ENCODE measurements at places on chromosomes 11 and 22.

DNA sequence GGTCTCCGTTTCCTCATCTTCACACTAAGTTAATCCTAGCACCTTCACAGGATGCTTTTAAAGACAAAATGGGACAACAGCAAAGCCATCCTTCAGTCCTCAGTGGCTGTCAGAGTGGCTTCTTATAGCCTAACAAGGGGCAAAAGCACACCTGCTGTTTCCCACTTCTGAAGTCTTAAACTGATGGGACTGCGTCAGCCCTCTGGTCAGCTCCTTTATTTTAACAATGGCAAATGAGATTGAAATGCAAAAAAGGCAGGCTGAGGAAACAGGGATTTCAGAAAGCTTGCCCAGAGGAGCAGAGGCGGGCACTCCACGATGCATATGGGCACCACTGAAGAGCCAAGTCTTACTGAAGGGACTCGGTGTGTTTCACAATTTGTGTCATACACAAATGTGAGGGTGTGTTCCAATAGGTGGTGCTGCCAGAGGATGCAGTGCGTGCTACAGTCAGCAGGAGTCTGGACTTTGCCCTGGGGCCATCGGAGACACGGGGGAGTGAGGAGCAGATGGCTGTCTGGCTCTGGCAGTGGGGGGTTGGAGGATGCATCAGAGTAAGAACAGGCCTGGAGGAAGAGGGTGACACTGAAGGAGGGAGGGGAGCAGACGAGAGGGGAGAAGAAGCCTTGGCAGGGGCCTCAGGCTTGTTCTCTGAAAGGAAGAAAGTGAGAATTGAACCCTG is 47.3 kb downstream of the TENM4 start:
- no peak for DNase-seq

DNA sequence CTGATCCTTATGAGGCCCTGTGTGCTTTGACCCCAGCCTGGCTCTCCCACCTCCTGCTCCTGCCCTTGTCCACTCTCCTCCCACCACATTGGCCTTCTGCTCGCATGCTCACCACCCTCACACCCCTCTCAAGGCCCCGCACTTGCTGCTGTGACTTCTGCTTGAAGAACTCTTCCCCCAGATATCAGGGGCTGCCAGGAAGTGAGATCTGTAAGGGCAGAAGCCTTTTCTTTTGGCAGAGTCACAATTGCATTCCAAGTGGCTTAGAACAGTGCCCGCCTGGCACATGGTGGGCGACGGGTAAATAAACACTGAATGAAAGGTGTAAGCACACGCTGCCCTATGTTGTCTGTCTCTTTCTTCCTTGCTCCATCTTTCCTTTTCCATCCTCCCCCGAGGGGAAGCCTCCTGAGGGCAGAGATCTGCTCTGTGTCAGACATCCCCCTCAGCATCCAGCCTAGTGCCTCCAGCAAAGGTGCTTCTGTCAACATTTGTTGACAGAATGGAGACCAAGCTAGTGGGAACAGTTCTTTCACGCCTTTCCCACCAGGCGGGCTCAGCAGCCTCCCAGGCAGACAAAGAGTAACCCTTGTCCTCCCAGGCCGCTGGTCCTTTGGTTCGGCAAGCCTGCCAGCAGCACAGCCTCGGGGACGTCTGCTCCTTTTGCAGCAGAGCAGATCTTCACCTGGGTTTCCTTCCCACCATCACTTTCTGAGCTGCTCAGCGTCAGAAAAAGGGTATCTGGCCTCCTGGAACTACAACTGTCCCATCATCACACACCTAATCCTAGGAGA is 10.0 kb upstream of the PEX26 start:
- no peak for DNase-seq

GRCh38 chr11:71188073-71188472 is 64.3 kb downstream of the SHANK2 start:
- no peak for DNase-seq

DNA sequence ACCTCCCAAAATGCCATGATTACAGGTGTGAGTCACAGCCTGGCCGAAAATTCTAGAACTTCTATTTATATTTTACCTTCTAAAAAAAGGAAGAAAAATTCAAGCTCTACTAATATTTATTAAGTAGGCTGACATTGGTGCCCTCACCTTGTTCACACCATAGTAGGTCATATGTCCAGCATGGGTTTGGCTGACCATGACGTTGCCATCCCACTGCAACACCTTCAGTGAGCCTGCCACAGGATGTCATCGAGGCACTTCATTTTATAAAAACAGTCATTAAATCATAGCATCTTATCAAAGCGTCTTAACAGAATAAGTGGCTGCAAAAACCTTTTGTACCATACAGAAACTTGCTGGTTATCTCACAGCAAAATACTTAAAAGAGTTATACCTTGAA is 58.3 kb downstream of the LRRC32 start:
- DNase-seq, result no peak

DNA sequence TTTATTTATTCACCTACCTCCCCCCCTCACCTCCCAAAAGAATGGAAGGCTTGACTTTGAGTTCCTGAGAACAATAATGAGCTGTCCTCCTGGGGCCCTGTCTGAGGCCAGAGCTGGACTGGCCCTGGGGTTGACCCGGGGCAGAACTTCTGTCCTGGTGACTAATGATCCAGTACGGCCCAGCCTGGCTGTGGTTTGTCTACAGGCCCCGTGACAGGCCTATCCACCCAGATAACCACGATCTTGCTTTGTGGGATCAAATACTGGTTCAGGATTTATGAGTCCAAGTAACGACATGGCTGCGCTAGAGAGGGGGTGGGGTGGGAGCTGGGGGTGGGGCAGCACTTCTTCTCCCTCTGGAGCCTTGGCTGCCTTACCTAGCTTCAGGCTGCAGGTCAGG is 81.5 kb downstream of the WT1 start:
- DNase-seq, result no peak

DNA sequence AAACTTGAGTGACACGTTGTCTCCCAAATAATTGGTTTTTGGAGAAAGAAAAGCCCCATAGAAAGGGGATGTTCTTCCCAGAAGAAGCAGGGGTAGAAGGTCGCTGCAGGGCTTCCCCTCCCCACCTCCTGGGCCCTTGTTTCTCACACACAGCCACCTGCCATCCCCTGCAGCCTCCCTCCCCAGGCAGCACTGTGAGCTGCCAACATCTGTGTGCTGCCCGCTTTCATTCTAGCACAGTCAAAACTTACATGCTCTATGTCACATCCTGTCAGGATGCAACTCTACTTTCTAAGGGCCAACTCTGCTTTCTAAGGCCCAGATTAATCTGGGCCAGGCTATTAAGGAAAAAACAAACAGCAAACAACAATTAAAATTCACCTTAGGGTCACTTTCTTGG is 309.4 kb upstream of the ZC3H12C start:
- DNase-seq, result no peak

DNA sequence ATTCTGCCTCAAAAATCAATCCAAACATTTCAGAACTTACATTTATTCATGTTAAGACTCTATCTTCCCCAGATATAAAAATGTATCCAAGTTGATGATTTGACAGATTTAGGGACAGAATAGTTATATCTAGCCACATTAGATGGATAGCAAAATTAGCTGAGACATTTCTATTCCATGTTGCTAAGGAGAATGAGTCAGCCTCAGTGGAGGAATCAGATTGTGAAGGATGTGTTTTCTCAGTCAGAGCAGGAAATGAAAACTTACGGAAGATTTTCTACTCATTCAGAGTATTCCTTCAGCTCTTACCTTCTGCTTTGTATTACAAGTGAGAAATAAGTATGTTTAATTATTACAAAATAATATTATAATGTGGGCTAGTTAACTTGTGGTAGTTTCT is 556.3 kb upstream of the ANO3 start:
- DNase-seq, result no peak

DNA sequence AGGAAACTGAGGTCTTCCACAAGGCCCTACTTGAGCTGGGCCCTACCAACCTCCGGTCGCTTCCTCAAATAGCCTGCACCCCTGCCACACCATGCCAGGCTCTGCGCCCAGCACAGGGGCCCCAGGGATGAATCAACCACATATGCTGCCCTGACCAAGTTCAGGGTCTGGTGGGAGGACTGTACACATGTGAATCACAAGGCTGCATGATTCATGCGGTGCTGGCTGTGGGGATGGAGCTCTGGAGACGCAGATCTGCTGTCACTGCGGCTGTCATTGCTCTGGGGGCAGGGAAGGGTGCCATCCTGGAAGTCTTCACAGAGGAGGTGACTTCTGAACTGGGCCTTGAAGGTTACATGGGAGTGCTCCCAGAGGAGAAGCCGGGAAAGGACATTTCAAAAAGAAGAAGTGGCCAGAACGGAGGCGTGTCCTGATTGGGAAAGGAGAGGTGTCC is 21.5 kb downstream of the CYTH4 start:
- DNase-seq, result no peak

DNA sequence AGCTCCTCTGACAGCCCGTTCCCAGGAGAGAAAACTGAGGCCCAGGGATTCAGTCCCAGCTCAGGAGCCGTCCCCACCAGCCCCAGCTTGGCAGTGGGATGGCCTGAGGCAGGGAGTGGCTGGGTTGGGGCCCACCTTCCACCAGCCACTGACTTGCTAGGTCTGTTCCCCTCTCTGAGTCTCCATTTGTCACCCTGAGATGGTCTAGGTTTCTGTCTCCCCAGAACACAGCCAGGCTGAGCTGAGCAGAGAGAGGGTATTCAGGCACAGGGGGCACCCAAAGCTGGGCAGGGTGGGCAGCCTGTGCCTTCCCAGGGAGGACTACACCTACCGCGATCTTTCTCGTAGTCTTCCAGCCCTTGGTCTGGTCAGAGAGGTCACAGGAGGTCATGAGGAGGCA is 95.7 kb downstream of the PDE2A start:
- no peak for DNase-seq

GRCh38 chr11:120065176-120065575 is 72.7 kb downstream of the TRIM29 start:
- no peak for DNase-seq

DNA sequence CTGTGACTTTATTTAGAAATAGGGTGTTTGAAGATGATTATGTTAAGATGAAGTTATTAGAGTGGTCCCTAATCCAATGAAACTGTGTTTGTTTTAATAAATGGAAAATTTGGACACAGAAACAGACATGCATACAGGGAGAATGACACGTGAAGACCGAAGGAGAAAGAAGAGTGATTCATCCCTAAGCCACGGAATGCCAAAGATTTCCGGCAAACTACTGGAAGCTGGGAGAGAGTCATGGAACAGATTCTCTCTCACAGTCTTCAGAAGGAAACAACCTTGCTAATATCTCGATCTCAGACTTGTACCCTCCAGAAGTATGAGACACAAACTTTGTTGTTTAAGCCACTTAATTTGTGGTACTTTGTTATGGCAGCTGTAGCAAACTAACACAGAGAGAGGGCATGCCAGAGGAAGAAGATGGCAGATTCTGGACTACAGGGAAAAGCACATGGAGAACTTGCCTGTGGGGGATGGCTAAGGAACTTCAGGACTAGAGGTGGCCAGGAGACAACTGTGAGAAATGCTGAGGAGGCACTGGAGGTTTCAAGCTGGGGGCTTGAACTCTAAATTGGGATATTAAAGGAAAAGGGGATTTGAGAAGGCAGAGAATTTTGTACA is 733.5 kb upstream of the CCDC90B start:
- DNase-seq, result no peak

GRCh38 chr11:100647861-100648260 is 39.2 kb upstream of the ARHGAP42 start:
- no peak for DNase-seq

DNA sequence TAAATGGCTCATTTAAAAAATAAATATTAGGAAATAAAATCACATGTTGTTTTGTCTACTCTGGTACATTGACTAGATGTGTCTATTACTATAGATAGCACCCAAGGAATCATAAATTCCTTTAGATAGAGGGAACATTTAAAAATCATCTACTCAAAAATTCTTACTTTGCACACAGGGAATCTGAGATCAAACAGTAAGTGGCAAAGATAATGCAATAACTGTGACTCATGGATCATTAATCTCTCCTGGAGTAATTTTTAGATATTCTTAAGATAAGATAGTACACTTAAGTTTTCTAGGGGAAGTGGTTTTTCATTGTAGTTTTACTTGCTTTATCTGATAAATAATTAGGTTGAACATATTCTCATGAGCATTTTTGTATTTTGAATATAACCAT is 468.9 kb downstream of the LUZP2 start:
- no peak for DNase-seq

GRCh38 chr22:37219533-37219932 is 7.3 kb upstream of the SSTR3 start:
- no peak for DNase-seq

GRCh38 chr11:123408619-123409455 is 21.2 kb upstream of the GRAMD1B start:
- no peak for DNase-seq

GRCh38 chr11:133927690-133928627 is 28.8 kb downstream of the IGSF9B start:
- peak; percentile 38 for DNase-seq

GRCh38 chr11:10285148-10285802 is 8.7 kb downstream of the SBF2 start:
- DNase-seq, result no peak

GRCh38 chr11:1839924-1840779 is 1.4 kb downstream of the TNNI2 start:
- no peak for DNase-seq

DNA sequence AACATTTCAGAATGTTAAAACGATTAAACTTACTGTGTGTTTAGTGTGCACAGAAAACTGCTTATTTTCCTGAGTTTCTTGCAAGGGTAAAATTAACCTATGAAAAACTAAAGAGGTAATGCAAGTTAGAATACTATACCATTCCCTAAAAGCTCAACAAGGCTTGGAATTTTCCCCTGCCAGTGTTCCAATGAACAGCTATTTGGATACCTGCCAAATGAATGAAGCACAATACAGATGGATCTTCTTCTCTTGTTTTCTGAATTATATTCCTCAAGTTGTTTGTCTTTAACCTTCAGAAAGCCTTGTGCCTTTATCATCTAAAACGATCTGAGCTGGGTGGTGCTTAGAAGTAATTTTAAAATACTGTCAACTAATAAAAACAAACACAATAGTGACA is 204.5 kb downstream of the LRRC4C start:
- no peak for DNase-seq

- no peak for DNase-seq
Observed at GRCh38 chr22:23072911-23073491, 2.7 kb downstream of the GNAZ start.

GRCh38 chr11:76796511-76797198 is 13.5 kb downstream of the TSKU start:
- DNase-seq, result no peak

- DNase-seq, result no peak
Observed at GRCh38 chr22:21807544-21808529, 59.6 kb downstream of the MAPK1 start.

DNA sequence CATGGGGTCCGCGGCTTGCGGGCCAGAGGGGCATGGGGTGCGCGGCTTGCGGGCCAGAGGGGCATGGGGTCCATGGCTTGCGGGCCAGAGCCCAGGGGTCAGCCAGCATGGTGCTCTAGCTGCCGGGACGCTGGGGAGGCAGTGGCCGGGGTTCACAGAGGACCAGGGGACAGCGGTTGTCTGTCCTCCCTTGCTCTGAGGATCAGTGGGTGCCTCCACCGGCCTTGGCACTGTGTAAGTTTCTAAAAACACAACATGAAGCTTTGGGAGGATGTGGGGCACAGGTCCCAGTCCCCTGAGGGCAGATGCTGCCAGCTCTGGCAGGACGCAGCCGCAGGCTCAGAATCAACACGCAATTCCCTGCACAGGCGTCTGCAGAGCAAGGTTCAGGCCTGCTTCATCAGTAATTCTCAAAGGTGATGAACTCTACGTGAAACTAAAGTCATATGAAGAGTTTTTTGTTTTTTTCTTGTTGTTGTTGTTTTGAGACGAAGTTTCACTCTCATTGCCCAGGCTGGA is 3.0 kb downstream of the MLC1 start:
- no peak for DNase-seq

All from right renal pelvis (tissue), 4 donors.